ENCODE measurements at places on chromosomes 5 and 9. TPM values are rescaled to one million over a fixed set of nuclear protein-coding genes. Genes with fewer than 3 reads are reported as not detected.

Gene SLC6A7
- total RNA-seq, result 0.10 TPM

Gene CDHR2
- not detected for total RNA-seq

Gene CREBRF
- 18.9 TPM for total RNA-seq

Gene SNCB
- 0.16 TPM for total RNA-seq

Gene PRRX2
- total RNA-seq, result not detected

Gene ENHO
- total RNA-seq, result 0.35 TPM

Gene MINAR2
- total RNA-seq, result not detected

Gene TXNDC8
- total RNA-seq, result not detected

Gene SLC22A4
- total RNA-seq, result 2.5 TPM

Gene ZFP2
- 1.2 TPM for total RNA-seq

Gene C5orf58
- total RNA-seq, result not detected

Gene GPR150
- 0.31 TPM for total RNA-seq

Gene GARIN3
- not detected for total RNA-seq

Data from myocyte (in vitro differentiated cells).